AML-193 (cell line): ENCODE measurements at places on chromosomes 2 and 18.
A peak's percentile ranks its signal among the peaks of the same experiment; 100 is the strongest.

DNA sequence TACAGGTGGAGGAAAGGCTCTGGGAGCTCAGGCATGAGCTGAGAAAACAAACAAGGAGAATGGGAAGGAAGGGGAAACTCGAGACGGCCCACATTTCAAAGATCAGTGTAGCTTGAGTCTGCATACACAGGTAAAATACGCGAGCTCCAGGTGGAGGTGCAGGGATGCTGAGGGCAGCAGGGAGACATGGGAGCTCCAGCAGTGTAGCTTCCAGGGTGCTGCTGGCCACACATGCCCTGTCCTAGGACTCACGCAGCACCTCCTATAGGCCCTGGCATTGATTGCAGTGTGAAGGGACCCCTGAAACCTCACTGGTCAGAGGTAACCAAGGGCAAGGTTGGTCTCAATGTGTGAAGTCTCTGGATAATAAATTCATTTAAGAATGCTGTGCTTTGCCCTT is 362.8 kb upstream of the HS6ST1 start:
- DNase-seq = no peak

GRCh38 chr2:221142341-221142740 is 429.8 kb downstream of the EPHA4 start:
- no peak for DNase-seq

DNA sequence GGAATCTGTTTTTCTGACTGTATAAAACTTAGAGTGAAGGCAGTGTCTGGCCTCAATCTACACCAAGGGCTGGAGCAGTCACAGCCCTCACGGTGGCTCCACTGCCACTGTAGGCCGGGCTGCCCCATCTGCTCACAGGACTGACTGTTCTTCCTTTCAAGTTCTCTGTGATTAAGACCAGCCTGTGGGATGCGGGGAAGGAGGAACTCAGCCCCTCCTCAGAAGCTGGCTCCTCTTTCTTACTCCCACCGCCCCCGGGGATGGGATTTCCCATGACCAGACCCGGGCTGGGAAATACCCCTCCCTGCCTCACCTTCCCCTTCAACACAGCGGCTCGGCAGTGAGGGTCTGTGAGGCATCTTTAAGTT is 106.0 kb downstream of the COPS8 start:
- no peak for DNase-seq

- DNase-seq = peak; percentile 16
Measured at GRCh38 chr2:236180831-236181453, 12.8 kb upstream of the GBX2 start.

GRCh38 chr2:151098841-151099240 is 162.8 kb downstream of the RBM43 start:
- no peak for DNase-seq

DNA sequence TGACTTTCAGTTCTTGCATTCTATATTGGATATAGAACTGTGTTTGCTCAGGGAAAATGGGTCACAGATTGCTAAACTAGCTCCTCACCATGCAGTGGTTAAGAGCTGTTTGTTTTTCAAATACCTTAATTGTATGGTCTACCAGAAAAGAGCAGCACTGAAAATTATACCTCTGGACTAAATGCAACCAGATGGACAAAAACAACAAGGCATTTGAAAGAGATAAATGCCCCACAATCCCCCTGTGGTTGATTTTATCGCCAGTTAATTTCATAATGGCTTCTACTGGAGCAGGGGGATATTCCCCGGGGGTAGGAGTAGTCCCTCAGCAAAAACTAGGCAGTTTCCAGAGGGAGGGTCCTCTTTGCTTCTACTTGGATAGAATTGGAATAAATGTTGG is 267.9 kb upstream of the TNP1 start:
- DNase-seq = no peak

- DNase-seq = no peak
Measured at GRCh38 chr2:174796319-174796771, 32.1 kb upstream of the CHRNA1 start.

GRCh38 chr18:63975628-63976027 is 5.7 kb downstream of the SERPINB8 start:
- peak; percentile 32 for DNase-seq

GRCh38 chr2:27085673-27086089 is 891 bp upstream of the KHK start:
- peak; percentile 57 for DNase-seq

DNA sequence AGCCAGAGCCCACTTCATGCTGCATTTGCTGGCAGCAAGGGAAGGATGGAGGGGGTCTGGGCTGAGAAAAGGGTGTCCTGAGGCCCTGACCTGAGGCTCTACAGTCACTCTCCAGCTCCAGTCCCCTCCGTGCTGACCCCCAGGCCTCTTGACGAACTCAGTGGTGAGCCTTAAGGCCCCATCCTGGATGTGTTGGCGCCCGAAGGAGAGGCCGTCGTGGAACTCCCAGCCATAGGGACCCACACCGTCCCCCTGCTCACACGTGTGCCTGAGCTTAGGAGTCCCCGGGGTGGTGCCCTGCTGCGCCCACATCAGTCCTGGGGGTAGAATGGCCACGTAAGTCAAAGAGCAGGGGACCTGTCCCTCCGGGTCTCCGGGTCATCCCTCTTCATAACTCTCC is 776 bp downstream of the MOGS start:
- no peak for DNase-seq

GRCh38 chr2:16581241-16581640 is 84.4 kb downstream of the CYRIA start:
- no peak for DNase-seq

GRCh38 chr2:234025466-234025865 is 25.0 kb upstream of the SPP2 start:
- no peak for DNase-seq

GRCh38 chr2:238260883-238261282 is 21.0 kb upstream of the HES6 start:
- DNase-seq = no peak

- no peak for DNase-seq
Measured at GRCh38 chr2:69221512-69221911, 165.5 kb downstream of the GFPT1 start.

DNA sequence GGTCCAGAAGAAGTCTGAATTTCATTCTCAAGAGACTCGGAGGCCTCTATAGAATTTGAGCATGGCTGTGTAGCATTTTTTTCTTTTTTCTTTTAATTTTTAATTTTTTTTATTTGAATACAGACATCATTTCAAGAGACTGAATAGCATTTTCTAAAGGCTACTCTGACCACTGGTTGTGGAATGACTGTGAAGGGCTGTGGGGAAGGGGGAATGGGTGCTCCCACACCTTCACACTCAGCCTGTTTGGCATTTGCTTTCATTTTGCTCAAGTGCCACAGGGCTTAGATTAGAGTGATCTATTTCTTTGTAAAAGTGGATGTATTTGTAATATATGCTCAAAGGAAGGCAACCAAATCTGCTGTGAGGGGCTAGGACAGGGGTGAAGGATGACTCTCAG is 142.0 kb upstream of the SPOPL start:
- DNase-seq = no peak

GRCh38 chr2:118050974-118051373 is 37.1 kb upstream of the CCDC93 start:
- no peak for DNase-seq

DNA sequence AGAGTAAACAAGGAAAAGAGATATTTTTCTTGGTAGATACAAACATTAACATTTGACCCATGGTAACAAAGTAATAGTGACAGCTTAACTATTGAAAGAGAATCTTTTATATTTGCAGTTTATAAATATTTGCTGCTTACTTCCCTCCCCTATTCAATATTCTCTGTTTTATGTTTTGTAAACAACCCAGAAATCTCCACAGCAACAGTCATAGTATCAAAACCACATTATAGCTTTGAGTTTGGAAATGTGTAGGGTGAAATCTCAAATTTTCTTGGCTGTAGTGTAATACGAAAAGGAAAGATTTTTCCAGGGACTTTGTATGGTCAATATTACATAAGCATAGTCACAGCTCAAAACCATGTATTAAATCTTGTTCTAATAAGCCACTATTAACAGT is 511.2 kb downstream of the METTL4 start:
- no peak for DNase-seq

- DNase-seq = no peak
Measured at GRCh38 chr2:3288470-3289170, 89.0 kb downstream of the EIPR1 start.

DNA sequence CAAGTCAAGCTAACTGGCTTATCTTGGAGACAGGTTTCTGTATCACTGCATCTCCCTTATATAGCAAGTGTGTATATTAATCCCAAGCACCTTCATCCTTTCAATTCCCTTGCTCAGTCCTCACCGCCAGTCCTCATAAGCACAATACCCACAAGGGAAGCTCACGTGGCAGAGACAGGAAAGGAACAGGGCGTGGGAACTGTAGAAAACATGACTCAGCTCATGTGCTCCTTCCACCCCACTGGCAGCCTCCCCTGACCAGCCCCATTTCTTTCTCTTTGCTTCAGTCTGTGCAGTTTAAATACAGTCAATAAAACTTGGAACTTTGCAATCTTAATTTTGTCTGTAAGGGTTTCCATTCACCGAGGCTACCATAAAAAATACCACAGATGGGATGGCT is 36.5 kb upstream of the CDH19 start:
- DNase-seq = no peak

DNA sequence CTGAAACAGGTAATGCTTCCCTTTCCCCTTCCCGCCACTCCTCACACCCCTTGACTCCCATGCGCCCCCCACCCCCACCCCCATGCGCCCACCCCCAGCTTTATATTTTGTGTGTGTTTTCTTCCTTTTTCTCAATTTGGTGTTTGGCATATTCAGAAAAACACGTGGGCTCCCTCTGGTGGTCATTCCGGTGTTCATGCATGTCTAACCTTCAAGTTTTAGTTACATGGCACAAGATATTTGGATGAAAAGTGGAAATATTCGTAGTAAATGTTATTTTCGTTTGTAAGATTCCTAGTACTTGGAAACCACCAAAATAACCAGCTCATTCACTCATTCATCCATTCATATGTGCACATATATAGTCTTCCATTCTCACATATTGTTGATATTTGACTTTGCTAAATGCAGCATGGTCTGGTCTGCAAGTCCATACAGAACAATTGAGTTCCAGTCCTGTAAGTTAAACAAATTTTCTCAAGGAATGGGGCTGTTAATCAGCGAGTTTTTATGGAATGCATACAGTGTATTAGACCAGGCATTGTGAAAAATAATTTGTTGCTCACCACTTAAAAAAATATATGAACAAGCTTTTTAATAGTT is 143.6 kb upstream of the MAP3K20 start:
- DNase-seq = peak; percentile 47

GRCh38 chr2:65300761-65301711 is 73.4 kb downstream of the ACTR2 start:
- no peak for DNase-seq

DNA sequence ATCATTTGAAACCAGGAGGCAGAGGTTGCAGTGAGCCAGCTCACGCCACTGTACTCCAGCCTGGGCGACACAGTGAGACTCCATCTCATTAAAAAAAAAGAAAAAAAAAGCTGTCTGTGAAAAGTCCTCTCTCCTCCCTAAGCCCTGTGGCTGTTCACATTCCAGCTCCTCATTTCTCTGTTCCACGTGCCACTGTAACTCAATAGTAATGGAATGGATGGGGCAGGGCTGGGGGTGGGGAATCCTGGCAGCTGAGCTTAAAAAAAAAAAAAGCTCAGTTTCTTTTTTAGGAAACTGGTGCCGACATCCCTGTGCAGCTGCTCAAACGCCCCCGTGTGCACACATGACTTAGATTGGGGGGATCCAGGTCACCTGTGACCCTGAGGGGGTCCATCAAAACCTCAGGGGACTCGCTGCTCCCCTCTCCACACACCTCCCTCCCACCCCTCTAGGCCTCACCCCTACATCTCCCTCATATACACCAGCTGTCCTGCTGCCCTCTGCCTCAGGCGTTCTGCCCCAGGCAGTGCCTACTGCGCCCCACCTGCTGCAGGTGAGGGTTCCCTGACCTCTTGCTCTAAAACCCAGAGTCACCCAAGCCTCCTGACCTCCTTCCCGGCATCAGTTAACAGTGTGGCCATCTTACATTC is 255.4 kb downstream of the AGAP1 start:
- no peak for DNase-seq

DNA sequence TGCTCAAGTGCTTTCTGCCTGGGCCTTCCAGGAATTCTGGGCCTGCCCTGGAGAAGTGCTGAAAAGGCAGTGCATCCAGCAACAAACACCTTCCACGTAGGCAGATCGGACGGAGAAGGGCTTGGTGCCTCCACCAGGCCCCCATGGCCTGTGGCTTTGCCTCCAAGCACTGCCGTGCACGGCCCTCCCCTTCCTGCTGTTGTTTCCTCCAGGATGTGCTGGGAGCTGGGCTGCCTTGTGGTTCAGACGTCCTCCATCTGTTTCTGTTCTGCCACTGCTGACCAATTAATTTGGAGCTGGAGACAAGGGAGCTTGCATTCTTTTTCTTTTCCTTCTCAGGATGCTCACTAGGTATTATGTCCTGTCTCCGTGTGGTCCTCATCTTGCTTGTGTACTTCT is 197.0 kb downstream of the HRH4 start:
- no peak for DNase-seq

DNA sequence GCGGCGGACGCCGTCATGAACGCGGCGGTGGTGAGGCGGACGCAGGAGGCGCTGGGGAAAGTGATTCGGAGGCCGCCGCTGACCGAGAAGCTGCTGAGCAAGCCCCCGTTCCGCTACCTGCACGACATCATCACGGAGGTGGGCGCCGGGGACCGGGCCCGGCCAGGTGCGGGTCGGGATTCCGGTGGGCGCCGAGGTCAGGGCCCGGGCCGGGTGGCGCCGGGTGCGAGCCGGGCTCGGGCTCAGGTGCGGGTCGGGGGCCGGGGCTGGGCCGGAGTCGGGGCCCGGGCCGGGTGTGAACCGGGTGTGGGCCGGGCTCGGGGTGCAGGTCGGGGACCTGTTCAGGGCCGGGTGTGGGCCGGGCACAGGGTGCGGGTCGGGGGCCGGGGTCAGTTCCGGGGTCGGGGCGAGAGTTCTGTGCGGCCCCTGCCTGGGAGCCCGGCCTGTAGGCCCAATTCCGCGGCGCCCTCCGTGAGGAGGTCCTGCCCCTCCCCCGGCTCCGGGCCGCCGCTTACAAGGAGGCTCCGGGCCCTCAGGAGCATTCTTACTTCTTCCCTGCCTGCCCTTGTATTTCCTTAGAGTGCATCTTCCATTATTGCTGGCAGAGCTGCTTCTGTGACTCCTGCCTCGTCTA is 447 bp downstream of the TRAF3IP1 start:
- DNase-seq = no peak

GRCh38 chr2:223042704-223043118 is 9.3 kb upstream of the KCNE4 start:
- DNase-seq = peak; percentile 39

- no peak for DNase-seq
Measured at GRCh38 chr2:113390124-113390849, 47.2 kb upstream of the ZNG1B start.

GRCh38 chr2:108377815-108378630 is at the start of gene SULT1C4:
SULT1C4 (plus strand) TSS chr2:108377954; CDS start chr2:108378338, 384 bp downstream.
- no peak for DNase-seq
